ENCODE measurements at places on chromosomes 7 and 10.
A peak's percentile ranks its signal among the peaks of the same experiment; 100 is the strongest.

- no peak for DNase-seq
Measured at GRCh38 chr7:2199528-2199927, 33.2 kb downstream of the MAD1L1 start.

DNA sequence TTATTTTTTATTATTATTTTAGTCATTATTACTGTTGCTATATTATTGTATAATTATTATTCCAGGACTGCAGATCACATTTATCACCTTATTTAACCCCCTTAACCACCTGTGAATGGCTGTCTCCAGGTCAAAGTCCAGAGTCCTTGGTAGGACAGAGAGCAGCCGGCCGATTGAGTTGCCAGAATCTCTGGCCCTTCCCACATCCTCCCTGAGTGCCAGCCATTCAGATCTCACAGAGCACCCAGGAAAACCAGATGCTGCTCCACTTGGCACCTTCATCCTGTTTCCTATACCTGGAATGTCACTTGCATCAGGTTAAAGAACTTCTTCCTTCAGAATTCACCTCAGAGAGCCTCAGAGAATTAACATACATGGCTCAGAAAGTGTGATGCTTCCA lies 101.1 kb downstream of the ELAPOR2 start:
- no peak for DNase-seq

- DNase-seq, result peak; percentile 16
Measured at GRCh38 chr10:101867931-101868330, 24.3 kb upstream of the KCNIP2 start.

DNA sequence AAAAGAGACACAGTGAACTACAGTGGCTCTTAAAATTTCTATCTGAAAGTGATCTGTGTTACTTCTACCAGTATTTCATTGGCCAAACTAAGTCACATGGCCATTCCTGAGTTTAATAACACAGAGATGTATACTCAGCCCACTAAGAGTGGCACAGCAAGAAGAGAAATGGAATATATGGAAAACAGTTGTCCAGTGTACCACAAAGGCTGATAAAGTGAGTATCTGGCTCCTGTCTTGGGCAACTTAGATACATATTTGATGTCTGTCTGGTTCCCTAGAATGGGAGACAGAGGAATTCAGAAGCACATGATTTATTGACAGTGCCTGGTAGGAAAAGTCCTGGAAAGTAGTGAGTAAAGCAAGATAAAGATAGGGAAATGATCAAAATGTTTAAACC lies 10.1 kb upstream of the PON1 start:
- DNase-seq, result no peak

- DNase-seq, result no peak
Measured at GRCh38 chr7:148265896-148266295, 324.7 kb upstream of the C7orf33 start.

- no peak for DNase-seq
Measured at GRCh38 chr7:132193898-132194297, 382.4 kb downstream of the PLXNA4 start.

- DNase-seq, result no peak
Measured at GRCh38 chr10:74164716-74165529, 13.9 kb downstream of the ADK start.

DNA sequence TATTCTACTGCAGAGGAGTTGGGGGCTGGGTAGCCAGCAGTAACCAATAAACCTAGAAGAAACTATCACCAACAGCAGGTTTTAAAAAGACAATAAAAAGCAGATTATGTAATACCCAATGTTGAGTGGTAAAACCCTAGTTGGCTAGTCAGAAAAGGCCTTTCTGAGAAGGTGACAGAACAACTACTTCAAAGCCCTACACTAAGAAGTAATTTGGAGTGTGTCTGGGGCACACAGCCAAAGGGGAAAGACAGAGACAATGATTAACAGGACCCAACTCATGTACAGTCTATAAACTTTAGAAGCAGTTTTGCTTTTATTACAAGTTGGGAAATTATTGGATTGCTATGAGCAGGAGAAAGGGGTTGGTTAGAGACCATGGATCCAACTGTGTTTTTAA lies 77.2 kb upstream of the TMEM106B start:
- DNase-seq, result no peak

DNA sequence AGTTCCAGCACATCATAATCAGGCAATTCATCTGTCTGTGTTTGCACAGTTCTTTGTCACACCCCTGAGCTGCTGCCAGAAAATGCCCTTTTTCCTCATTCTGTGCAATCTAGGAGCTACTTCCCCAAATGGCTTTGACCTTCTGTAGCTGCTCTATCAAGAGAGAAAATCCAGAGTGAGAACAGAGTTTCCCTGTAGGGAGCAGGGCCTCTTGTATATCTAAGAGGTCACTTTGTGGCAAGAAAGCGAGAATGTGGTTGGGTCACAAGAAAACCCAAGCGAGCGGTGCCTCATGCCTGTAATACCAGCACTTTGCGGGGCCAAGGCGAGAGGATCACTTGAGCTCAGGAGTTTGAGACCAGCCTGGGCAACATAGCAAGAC lies 24.3 kb downstream of the SLC29A3 start:
- no peak for DNase-seq

DNA sequence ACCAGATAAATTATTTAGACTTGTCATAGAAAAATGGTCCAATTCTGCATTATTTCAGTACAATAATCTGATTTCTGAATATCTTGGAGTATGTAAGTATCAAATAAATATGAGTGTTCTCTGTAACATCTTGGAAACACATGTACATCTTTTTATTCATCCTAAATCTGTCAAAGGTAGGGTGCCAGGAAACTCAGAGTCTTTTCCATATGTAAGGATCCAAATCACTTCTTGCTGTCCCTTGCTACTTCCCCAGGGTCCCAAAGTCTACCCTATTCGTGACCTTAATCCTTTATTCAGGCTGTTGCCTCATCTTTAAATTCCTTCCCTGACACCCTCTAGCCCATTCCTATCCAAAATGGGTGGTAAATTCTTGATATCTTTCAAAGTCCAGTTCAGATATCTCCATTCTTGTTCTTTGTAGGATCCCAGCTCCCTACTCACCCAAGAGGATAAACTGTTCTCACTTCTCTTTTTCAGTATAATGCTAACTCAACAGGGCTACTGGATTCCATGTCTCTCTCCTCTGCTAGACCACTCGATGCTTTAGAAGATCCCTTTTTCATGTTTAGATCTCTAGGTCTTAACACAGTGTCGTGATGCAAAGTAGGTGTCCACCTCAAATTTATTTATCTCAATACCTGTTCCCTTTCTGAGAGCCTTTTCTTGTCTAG lies 231.3 kb upstream of the AOAH start:
- DNase-seq, result no peak

GRCh38 chr10:72012796-72013195 lies 48.6 kb downstream of the CHST3 start:
- no peak for DNase-seq

GRCh38 chr10:35211390-35211789 lies 84.7 kb downstream of the CREM start:
- no peak for DNase-seq

DNA sequence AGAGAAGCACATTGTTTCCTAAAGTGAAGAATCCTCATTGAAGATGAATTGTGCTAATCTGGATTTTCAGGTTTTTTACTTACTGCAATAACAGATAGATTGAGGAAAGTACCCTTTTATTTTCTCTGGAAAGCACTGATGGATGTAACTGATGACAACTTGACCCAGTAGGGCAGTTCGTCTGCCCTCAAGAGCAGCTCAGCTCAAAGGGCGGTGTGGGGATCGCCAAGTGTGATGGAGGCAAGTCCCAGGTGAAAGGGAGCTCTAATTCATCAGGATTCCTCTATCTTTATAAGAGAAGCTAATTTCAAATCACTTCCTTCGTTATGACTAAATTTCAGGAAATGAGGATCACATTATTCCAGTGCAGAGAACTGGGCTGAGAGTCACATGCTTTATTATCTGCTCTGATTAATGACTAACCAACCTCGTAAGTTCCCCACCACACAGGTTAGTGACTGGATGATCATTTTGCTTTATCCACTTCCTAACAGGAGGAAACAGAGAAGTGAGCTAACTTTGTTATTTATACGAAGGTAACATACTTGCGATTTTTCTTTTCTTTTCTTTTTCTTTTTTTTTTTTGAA lies 98.8 kb downstream of the PFKFB3 start:
- DNase-seq, result no peak

DNA sequence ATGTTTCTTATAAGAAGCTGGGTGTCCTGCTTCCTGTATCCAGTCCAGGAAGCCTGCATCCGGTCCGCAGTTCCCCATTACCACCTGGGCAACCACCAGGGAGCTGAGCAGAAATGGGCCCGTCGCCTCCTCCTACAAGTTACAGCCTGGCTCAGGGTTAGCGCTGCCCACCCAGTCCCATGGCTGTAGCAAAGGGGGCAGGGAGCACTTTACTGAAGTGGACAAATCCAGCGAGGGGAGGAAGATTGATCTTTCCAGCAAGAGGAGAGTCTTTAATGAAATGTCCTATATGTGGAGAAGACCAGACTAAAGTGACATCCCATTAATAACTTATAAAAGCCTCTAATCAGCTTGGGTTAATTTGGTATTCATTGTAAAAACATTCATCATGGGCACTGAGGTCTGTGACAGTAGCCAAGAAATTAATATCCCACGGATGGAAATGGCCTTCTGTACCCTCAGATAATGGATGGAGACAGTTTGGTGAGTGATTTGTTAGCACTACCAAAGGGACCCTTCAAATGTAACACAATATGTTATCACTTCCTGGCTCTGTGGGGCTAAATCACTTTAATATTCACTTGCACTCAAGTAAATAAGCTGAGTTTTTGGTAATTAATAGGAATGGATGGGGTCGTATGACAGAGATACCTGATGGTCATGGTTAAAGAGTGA lies 323.4 kb downstream of the PAXIP1 start:
- no peak for DNase-seq

DNA sequence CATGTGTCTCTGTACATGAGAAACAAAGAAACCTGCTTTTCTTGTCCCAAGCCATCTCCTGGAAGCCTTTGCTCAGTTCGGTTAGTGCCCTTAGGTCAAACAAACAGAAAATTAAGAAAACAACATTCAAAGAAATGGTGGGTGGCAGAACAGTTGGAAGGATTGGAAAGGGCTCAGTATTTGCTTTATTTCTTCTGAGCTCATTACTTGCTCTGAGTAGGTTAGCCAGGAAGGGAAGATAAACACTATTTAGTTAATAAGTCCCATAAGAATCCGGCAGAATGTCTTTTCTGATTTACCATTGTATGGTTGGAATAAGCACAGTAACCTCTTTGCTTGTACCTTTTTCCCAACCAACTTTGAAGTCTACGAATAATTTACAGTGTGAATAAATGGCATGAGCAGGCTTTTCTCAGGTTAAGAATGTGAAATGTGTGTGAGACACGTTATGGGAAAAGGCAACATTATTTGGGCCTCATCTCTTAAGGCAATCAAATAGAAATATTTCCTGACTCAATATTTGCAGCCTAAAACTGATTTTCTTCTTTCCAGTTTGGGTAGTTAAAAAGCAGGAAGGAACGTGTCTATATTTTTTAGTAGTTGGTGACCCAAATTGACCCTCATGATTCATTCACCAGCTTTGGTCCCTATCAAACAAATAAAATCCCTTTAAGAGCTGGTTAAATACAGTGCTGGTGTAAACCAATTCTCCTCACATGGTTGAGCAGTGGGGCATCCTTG lies 158.5 kb downstream of the DKK1 start:
- no peak for DNase-seq

DNA sequence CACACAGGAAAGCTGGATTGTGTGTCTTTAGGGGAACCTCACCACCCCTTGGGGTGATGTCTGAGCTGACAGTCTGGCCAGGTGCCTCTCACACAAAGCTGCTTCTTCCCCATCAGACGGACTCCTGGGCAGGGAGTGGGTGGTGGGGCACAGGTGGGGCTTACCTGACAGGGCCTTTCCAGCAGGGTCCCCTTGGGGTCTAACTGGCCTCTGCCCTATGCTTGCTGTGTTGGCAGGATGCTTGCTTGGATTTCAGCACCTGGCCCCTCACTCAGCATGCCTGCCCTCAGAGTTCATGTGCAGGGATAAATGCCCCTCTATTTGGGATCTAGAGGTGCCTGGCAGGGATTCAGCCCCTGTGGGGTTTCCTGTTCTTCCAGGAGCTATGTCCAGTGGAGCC lies 496.9 kb upstream of the ZMIZ1 start:
- no peak for DNase-seq

DNA sequence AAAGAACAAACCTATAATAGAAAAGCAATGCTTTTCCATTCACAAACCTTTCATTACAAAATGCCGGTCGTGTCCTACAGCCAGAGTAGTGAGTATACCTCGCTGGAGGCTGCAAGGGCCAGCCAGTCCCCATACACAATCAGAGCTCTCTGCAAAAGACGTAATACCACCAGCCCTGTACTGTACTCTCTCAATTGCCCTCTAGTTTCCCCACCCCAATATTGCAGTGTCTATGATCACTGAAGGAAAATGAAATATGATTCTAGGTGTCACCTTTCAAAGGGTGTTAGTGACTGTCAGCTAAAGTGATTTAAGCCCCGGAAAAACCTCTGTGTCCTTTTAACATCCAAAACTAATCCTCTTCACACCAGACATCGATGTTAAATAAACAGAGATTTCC lies 24.8 kb downstream of the PLXNA4 start:
- no peak for DNase-seq

- DNase-seq, result peak; percentile 8
Measured at GRCh38 chr7:124152859-124153692, 120.2 kb upstream of the TMEM229A start.

DNA sequence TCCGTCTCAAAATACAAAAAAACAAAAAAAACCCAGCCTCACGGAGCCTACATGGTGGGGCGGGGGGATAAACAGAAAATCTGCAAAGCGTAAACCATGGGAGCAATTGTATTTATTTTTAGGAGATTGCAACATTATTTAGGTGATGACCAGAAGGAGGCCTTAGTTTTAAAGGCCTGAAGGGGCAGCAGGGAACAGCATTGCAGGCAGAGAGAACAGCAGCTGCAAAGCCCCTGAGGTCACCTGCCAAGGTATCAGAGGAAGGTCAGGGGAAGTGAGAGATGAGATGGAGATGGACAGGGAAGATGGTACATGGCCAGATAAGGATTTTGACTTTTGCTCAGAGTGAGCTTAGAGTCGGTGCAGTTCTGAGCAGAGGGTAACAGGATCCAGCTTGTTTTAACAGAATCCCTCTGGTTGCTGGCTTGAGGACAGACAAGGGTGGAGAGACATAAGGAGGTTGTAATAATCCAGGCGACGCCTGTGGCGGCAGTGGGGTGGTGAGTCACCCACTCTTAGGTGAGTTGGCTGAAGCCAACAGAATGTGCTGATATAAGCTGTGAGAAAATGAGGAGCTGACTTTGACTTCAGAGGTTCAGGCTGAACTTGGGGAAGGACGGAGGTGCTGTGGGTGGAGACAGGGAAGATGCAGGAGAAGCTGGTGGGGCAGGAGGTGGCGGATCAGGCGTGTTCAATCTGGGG lies 82.3 kb upstream of the GTF2I start:
- DNase-seq, result no peak

DNA sequence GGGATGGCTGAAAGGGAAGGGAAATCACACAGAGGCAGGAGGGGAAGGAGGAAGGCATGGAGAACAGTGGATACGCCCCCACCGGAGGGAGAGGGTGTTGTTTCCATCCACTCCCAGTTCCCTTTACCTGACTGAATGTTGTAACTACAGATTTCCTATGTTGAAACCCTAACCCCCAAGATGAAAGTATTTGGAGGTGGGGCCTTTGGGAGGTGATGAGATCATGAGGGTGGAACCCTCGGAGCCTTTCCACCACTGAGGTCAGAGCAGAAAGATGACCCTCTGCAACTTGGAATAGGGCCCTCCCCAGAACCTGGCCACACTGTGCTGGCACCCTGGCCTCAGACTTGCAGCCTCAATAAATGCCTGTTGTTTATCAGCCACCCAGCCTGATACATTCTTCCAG lies 48.6 kb upstream of the CNPY1 start:
- DNase-seq, result no peak
